ENCODE measurements at places on chromosomes 11 and 22. TPM values are rescaled to one million over a fixed set of nuclear protein-coding genes. Genes with fewer than 3 reads are reported as not detected.
A peak's percentile ranks its signal among the peaks of the same experiment; 100 is the strongest.

Gene MUC2
- total RNA-seq = 0.04 TPM

Gene TUBA8
- not detected for total RNA-seq

Gene KDM4E
- total RNA-seq = not detected

Gene TPBGL
- not detected for total RNA-seq

Gene ABCC8
- total RNA-seq = not detected

Gene C11orf87
- total RNA-seq = not detected

DNA sequence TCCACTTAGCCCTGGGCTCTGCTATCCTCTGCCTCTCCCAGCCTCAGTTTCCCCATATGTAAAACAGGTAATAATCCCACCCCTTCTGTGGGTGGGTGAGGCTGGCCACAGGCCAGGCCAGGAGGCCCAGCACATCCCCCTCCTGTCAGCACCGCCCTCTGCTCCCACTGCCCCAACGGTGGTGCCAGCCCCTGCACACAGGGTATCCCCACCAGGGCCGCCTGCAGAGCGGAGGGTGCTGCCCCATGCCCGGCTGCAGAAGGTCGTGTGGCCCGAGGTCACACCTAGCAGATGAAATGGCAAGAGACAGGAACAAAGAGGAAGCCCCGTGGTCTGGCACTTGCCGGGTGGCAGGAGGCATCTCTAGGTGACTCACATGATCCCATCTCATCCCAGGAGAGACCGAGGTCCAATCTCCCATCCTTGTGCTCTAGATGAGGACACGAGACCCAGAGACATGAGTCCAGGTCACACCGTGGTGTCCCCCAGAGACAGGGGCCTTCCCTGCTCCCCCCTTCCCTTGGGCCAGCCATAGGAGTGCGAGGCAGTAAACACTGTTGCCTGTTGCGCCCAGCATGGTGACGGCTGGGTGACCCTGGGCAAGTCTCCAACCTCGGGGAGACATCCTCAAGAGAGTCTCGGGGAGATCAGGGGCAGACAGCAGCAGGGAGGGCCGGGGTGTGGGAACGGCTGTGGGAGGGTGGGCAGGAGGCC is 27.2 kb upstream of the PPARA start:
- H3K4me3 ChIP-seq = no peak overlapping the region
- H3K27ac ChIP-seq = no peak overlapping the region
- no peaks in the 10 kb centered on the region for H3K4me1 ChIP-seq
- no peaks in the 10 kb centered on the region for H3K27me3 ChIP-seq
- no peak for DNase-seq
- H3K36me3 ChIP-seq = no peaks in the 10 kb centered on the region

DNA sequence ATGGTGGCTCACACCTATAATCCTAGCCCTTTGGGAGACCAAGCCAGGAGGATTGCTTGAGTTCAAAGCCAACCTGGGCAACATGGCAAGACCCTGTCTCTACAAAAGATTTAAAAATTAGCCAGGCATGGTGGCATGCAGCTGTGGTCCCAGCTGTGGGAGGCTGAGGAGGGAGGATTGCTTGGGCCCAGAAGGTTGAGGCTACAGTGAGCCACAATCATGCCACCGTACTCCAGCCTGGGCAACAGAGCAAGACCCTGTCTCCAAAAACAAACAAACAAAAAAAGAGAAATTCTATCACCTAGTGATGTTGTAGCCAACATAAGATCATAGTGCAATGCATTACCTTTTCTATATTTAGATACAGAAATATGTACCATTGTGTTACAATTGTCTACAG is 113.8 kb downstream of the NAT10 start:
- no peaks in the 10 kb centered on the region for H3K36me3 ChIP-seq
- peaks cover 40% of the 10 kb centered on the region for H3K4me1 ChIP-seq
- no peak overlapping the region for H3K4me3 ChIP-seq
- H3K27me3 ChIP-seq = no peaks in the 10 kb centered on the region
- H3K27ac ChIP-seq = no peak overlapping the region
- DNase-seq = no peak

DNA sequence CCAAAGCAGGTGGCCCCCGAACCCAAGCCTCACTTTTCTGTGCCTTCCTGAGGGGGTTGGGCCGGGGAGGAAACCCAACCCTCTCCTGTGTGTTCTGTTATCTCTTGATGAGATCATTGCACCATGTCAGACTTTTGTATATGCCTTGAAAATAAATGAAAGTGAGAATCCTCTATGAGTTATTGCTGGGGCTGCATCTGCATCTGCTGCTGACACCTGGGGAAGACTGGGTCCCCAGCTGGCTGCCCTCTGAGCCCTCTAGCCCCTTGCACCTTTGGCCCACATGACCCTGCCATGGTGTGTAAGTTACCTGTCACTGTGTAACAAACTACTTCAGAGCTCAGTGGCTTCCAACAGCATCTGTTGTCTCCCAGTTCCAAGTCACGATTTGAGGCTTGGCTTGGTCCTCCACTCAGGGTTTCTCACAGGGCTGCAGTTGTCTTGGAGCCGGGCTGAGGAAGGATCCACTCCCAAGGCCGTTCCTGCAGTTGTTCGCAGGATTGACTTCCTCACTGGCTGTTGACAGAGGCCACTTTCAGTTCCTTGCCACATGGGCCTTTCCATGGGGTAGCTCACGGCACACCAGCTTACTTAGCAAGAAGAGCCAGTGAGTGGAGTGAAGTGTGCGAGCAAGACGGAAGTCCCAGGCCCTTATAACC is 13.5 kb upstream of the UVRAG start:
- no peak for DNase-seq
- H3K27ac ChIP-seq = no peak overlapping the region
- H3K36me3 ChIP-seq = no peaks in the 10 kb centered on the region
- H3K4me3 ChIP-seq = no peak overlapping the region
- no peaks in the 10 kb centered on the region for H3K27me3 ChIP-seq
- peaks cover 14% of the 10 kb centered on the region for H3K4me1 ChIP-seq

DNA sequence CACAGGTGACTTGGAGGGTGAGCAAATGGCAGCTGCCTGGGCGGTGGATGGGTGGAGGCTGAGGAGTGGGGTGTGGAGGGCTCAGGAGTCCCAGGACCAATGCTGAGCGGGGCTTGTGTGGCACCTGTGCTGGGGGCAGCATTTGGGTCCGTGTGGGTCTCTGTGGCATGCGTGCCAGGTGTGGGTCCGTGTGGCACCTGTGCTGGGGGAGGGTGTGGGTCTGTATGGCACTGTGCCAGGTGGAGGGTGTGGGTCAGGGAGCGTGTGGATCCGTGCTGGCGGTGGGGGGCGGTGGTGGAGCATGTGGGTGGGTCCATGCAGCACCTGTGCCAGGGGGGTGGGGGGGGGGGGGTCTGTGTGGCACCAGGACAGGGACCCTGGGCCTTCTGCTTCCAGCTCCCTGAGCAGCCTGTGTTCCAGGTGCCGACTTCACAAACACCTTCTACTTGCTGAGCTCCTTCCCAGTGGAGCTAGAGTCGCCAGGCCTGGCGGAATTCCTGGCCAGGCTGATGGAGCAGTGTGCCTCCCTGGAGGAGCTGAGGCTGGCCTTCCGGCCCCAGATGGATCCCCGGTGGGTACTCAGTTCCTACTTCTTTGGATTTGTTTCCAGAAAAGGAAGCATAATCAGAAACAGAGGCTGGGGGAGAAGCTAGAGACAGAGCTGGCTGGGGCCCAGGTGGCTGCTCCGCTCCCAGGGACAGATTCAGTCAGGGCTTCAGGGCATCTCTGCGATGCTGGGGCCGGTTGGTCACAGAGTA is 14.7 kb downstream of the SELENOO start:
- H3K27me3 ChIP-seq = no peaks in the 10 kb centered on the region
- H3K4me1 ChIP-seq = no peaks in the 10 kb centered on the region
- no peak overlapping the region for H3K27ac ChIP-seq
- DNase-seq = no peak
- no peak overlapping the region for H3K4me3 ChIP-seq

DNA sequence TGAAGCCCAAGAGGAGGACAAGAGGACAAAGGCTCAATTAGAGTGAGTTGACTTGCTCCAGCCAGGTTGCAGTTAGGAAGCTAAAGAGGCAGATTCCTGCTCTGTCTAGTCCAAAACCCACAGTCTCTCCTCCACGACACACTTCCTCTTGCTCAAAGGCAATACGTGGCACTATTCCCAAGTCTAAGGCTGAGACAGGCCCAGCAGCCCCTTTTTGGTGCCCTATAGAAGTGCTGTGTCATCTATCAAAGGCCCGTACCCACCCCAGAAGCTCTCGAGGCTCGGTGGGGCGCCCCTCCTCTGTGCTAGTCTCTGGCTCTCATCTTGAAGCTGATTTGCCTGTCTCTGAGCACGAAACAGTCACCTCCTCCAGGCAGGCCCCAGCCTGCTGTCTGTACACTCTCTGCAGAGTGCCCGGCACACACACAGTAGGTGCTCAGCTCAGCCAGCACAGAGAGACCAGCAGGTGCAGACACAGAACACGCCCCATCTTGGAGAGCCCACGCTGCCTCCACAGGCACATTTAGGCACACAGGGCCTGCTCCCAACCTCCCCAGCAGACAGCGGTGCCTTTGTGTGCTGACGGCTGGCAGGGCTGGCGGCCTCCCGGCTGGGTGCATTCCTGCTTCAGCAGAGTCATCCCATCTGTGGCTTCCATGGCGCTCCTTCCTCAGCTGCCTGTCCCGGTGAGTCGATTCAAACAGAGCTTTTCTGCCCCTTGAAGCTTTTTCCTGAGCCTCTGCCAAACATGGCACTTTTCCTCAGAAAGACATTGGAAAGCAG is 52.8 kb downstream of the MYH9 start:
- peak; percentile 76 for DNase-seq
- H3K27me3 ChIP-seq = no peaks in the 10 kb centered on the region
- H3K4me3 ChIP-seq = no peak overlapping the region
- H3K4me1 ChIP-seq = peaks cover 75% of the 10 kb centered on the region
- peak overlapping the region; percentile 96 for H3K27ac ChIP-seq

DNA sequence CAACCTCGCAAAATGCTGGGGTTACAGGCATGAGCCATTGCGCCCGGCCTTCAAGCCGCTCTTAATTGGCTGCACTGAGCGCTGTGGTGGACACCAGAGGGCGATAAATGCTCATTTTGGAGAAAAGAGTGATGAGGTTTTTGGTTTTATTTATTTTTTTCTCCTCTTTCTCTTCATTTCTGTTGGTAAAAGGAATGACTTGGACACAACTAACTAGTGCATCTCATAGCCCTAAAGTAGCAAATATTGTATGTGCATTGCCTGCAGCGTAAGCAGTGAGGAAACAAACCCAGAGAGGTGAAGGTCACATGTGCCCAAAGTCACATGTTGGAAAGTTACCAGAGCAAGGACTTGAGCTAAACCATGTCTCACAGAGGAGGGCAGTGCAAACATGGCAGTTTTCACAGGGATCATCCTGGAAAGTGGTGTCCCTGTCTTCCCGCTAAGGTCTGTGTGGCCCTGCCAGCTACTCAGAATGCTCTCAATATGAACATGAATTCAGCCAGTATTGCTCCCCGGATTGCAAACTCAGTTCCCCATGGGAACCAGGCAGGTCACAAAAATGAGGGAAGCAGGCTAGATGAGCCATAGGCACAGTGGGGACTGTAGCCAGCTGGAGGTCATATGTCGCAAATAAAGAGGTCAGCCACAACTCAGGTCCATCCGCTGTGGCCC is 8.6 kb upstream of the CD82 start:
- no peaks in the 10 kb centered on the region for H3K27me3 ChIP-seq
- DNase-seq = peak; percentile 47
- no peak overlapping the region for H3K27ac ChIP-seq
- no peaks in the 10 kb centered on the region for H3K36me3 ChIP-seq
- H3K4me1 ChIP-seq = no peaks in the 10 kb centered on the region

DNA sequence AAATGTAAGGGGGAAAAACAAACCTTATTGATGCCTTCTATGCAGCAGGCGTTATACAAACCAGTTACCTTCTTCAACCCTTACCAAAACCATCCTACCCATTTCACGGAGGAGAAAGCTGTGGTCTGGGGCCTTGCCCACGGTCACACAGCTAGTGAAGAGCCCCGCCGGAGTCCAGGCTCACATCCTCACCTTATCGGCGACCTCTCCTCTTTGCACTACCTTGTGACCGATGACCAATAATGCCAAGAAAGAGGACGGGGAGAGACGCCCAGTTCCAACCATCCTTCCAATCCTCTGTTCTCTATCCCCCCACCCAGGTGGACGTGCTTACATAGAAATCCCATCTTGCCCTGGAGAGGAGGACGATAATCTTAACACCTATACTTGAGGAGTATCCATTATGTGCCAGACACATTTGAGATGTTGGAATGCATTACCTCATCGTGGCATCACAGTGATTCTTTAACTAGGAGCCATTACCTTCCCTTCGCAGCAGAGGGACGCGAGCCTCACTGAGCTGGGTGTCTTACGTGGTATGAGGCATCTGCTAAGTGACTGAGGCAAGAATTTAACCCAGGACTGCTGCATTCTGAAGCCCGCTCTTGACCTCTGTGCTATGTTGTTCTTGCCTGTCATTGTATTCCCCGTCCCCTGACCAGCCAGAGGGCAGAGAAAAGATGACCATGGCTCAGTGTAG is 253.7 kb upstream of the B3GAT1 start:
- H3K4me3 ChIP-seq = no peak overlapping the region
- DNase-seq = no peak
- H3K27me3 ChIP-seq = peaks cover 100% of the 10 kb centered on the region
- H3K27ac ChIP-seq = no peak overlapping the region
- H3K36me3 ChIP-seq = no peaks in the 10 kb centered on the region

DNA sequence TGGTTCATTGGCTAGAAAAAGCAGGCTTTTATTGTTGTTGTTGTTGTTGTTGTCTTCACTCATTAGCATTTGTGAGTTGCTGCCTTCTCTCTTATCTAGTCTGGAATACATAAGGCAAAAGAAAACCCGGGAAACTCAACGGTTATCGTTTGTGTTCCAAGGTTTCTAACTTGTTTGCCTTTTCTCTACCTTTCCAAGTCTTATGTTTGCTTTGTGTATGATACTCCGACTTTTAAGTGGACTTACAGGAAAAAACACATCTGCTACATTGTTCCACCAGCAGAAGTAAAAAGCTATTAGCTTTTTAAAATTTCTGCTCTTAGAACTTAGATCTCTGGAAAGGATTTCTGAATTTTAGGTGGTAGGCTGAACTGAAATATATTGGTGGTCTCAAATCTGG is 27.0 kb upstream of the HIKESHI start:
- no peaks in the 10 kb centered on the region for H3K27me3 ChIP-seq
- peaks cover 48% of the 10 kb centered on the region for H3K36me3 ChIP-seq
- H3K4me3 ChIP-seq = no peak overlapping the region

DNA sequence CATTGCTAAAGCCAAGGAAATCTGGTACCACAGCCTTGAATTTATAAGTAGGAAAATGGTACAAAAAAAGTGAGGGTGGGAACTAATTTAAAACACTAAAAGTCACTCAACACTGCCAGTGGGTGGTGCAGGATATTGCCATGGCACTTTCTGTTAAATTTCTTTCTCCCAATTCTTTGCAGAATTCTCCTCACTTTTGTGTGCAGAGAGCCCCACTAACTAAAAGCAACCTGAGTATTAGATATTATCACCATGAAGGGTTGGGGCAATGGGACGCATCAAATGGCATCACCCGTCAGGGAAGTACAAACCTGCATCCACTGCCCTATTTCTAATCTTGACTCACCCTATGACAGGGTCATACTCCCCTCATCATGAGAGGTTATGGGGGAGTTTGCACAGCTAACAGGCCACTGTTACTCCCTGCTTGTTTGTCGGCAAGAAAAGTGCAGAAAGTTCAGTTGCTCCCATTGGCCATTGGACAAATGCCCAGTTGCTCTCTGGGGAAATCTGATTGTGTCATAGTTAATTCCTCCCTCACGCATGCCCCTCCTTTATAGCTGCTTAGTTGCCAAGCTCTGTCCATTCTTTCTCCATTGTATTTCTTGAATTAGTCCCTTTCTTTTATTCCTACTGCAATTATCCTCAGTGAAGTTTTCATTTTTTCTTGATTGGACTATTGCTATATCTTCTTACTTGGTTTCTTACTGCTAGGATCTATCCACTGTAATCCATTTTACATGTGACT is 93.8 kb upstream of the BLID start:
- H3K4me1 ChIP-seq = peaks cover 10% of the 10 kb centered on the region
- no peak overlapping the region for H3K27ac ChIP-seq
- H3K36me3 ChIP-seq = no peaks in the 10 kb centered on the region

- H3K27ac ChIP-seq = no peak overlapping the region
- no peaks in the 10 kb centered on the region for H3K36me3 ChIP-seq
- DNase-seq = no peak
- H3K4me1 ChIP-seq = no peaks in the 10 kb centered on the region
These were observed 131.0 kb downstream of the ELP4 start for GRCh38 chr11:31640611-31641010.

Data from PC-9 (cell line).